ENCODE measurements at places on chromosomes 5 and 9.

DNA sequence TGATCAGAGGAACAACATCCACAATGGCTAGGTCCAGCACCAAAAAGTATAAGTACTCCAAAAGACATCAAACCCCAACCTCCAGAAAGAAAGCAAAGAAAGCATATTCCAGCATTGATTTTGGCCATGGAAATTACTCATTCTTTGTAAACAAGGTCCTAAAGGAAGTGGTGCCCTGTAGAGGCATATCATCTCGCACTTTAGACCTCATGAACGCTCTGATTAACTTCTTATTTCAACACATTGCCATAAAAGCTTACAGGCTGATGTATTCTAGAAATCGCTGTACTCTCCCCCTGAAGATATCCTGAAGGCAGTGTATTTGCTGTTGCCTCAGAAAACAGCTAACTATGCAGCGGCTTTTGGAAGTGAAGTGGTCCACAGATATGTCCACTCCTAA is 82.7 kb upstream of the TNPO1 start:
- no peak for DNase-seq

DNA sequence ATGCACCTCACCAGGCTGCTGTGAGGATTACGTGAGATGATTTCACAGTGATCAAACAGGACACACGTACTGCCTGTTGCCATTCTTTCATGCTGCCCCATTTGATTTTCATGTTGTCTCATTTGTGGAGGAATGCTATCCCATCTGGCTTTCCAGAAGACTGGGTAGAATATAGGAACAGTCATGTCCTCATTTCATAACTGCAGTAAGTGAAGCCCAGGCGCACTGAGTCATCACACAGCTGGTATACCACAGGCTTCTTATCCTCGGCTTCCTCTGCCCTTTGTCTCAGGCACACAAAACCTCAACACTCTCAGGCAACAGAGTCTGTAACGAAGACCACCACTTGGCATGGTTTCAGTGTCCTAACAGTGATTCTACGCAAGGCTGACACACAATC is 62.3 kb downstream of the LHFPL2 start:
- DNase-seq: no peak

GRCh38 chr9:71628247-71628646 is 140.1 kb downstream of the CEMIP2 start:
- no peak for DNase-seq

DNA sequence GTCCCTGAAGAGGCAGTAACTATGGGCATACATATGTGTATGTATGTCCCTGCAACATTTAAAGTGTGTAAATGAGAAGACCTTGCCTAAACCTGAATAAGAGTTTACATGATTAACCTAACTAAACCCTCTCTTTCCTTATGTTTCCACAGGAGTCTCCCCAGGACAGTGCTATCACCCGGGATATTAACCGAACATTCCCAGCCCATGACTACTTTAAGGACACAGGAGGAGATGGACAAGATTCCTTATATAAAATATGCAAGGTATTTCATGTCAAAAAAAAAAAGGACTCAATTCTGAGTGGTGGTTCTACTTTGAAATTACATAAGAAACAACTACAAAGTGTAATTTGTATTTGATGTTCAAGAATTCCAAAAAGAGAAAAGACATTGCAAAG is 31.7 kb downstream of the GPR21 start:
- DNase-seq: no peak

- DNase-seq: no peak
Observed at GRCh38 chr9:18800579-18800978, 232.4 kb downstream of the SAXO1 start.

DNA sequence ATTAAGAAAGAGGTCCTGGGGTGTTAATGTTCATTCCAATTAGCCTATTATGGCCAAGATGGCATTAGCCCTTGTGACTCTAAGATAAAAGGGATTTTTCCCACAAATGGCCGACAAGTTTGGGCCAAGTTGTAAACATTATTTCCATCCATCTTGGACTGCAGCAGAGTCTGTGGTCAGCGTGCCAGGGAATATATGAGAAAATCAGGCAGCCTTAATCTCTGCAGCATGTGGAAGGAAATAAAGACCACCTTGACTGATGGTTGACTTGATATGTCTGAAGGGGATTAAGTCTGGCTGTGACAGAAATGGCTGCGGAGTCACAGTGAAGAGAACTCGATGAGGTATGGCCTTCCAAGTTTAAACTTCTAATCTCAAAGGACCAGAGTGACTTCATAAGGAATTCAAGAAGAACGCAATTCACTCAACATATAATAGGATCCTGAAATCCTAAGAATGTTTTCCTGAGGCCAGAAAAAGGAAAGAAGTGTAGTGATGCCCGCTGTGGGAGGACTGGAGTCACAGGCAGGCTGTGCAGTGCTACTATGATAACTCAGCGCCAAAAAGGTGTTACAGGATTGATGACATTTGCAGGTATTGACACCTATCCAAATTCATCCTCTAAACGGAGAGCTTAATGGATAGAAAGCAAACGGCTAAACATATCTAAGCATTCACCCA is 287.1 kb downstream of the SEC61B start:
- DNase-seq: no peak

DNA sequence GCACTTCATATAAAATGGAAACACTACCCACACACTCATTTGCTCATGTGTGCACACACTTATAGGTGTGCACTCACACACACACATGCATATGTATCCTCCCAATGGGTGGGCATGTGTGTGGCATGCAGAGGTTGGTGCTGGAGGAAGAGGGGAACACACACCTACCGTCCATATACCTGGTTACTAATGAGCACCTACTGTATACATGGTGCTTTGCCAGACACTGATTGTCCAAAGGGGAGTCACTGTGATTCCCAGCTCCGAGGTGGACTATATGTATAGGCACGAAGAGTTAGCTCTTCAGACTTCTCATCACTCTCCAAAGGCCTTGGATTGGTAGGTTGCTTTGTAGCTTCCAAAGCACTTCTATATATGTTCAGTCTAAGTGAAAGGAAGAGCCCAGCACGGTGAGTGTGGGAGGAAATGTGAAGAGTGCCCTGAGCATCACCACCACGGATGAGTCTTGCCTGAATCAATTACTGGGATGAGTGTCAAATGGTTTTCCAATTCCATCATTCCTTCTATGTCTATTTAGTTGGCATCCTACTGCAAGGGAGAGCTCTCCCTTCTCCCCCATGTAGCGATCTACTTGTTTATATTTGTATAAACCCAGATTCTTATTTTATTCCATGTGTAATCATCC is 12.6 kb upstream of the ERGIC1 start:
- no peak for DNase-seq

GRCh38 chr9:137160716-137161557 is 8.9 kb downstream of the LRRC26 start:
- no peak for DNase-seq

GRCh38 chr5:143593723-143594122 is 190.2 kb upstream of the NR3C1 start:
- DNase-seq: no peak

DNA sequence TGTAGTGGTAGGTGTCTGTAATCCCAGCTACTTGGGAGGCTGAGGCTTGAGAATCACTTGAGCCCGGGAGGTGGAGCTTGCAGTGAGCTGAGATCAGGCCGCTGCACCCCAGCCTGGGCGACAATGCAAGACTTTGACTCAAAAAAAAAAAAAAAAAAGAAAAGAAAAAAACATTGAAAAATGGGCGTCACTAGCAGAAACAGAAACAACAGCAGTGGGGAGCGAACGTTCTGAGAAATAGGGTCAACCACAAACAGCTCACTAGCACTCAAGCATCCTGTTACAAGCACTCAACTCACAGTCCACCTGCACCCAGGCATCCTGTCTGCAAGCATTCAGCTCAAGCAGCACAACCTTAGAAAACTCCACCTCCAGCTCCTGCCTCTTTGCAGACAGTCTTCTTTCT is 17.2 kb downstream of the TRIM14 start:
- peak; percentile 70 for DNase-seq

DNA sequence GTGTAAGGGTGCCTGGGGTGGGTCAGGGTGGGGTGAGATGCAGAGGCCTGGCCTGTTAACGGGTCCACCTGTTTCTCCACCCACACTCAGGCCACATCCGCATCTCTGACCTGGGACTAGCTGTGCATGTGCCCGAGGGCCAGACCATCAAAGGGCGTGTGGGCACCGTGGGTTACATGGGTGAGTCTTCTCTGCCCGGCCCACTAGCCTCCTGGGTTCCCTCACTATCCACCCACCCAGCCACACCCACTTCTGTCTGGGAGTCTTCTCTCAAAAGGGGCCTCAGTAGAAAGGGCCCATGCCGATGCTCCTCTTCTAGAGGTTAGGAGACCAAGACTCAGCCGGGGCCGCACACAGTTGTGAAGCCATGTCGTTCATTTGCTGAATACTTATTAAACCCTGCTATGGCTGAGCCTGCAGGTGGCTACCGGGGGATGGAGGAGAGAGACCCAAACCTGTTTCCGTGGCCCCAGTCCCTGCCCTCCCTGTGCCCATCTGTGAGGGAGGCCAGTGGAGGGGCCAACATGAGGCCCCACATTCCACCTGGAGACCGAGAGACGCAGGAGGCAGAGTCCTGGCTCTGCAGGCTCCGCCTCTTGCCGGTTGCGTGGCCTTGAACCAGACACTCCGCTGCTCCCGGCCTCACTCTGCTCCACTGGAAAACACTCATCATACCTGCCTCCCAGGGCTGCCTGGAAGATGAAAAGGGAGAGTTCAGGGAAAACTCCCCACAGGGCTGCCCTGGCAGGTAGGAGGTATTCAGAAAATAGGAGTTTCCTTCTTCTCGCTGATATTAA is 8.7 kb downstream of the GRK6 start:
- no peak for DNase-seq

GRCh38 chr5:55360190-55360589 is 52.4 kb downstream of the MTREX start:
- no peak for DNase-seq

GRCh38 chr5:104913841-104914281 is 1351.3 kb upstream of the NUDT12 start:
- DNase-seq: no peak

- no peak for DNase-seq
Observed at GRCh38 chr5:135036405-135036804, 2.4 kb upstream of the PITX1 start.

DNA sequence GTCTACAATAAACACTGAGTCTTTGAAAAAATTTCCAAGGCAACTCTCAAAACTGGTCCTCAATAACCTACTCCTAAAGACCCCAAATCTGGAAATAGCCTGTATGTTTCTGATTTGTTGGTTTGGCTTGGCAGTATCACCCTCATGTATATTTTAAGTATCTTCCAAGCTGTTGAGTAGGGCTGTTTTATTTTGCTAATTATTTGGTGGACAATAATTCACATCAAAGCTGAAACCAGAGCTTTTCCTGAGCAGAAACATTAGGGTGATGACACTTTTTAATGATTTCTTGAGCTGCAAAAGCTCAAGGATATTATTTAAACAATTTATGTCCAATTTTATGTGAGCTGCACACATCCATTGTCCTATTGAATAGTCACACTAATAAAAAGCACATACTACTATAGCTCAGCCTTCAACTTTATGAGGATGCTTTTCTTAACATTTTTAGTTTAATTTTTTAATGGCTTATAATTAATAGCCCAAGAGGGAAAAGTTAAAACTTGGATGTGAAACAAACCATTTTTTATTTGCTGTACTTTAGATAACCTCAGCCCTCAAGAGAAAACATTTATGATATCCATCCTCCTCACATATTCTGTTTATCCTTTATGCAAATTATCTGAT is 393.1 kb downstream of the TAF11L14 start:
- no peak for DNase-seq

DNA sequence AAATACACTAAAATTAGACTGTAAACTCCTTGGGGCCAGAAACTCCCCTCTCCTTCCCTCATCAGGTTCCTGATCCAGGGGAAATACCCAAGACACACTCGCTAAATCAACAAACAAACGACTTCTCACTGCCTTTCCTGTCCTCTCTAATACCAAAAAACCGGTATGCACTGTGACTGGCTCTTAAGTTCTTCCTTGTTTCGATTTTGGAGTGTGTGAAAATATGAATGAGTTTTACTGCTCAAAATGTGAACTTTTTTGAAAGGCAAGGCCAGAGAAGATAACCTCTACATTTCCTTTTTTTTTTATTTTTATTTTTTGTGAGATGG is 81.1 kb upstream of the EPB41L4B start:
- DNase-seq: no peak

DNA sequence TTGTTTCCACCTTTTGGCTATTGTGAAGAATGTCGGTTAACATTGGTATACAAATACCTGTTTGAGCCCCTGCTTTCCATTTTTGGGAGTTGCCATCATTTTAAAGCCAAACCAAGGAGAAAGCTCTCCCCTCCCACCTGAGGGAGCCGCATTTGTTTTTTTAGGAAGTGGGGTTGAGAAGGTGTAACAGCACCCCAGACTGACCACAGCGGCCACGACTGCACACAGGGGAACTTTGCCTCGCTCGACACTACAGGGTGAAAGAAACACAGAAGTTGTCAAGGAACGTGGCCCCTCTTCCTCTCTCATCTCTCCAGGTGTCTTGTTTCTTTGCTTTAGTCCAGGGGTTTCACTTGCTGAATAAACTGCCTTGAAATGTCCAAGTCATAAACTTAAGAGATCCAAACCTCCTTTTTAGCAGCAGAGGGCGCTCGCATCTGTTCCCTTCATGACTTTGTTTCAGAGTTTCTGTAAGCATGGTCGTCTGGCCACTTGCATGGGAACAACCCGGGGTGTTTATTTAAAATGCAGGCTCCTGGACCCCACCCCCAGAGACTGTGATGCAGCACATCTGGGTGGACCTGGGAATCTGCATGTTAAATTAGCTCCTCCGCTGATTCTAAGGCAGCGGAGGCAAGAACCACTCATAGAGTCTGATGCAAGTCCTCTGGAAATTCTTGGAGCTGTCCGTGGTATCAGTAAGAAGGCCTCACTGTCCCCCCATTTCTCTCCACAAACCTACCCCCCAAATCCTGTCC is 2.1 kb upstream of the TTLL11 start:
- no peak for DNase-seq

DNA sequence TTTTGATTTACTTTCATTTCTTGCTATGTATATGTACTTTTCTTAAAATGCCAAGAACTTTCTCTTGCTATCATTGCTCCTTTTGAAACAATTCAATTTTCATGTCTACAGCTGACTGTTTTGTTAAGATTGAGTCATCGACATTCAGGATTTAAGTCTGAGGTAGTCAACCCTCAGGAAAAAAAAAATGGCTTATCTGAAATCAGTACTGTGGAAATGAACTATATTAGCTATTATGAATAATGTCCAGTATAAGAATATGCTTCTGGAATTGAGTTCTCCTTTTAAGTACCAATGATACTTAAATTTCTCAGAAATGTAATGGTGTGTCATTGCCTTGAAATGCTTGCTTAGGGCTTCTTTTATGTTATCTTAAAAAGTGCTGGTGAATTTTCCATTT is 37.9 kb downstream of the TNFAIP8 start:
- no peak for DNase-seq
